ENCODE measurements at places on chromosomes 16 and 17. TPM values are rescaled to one million over a fixed set of nuclear protein-coding genes. Genes with fewer than 3 reads are reported as not detected.

The BAIAP3 gene
- total RNA-seq = 0.38 TPM

The CWC25 gene
- total RNA-seq = 6.8 TPM

The C16orf92 gene
- total RNA-seq = not detected

The SYT17 gene
- under 0.01 TPM for total RNA-seq

The GJD3 gene
- 4.5 TPM for total RNA-seq

The KRTAP2-1 gene
- total RNA-seq = not detected

The TP53TG3C gene
- total RNA-seq = 0.19 TPM
